ENCODE measurements at places on chromosomes 1 and 21.

DNA sequence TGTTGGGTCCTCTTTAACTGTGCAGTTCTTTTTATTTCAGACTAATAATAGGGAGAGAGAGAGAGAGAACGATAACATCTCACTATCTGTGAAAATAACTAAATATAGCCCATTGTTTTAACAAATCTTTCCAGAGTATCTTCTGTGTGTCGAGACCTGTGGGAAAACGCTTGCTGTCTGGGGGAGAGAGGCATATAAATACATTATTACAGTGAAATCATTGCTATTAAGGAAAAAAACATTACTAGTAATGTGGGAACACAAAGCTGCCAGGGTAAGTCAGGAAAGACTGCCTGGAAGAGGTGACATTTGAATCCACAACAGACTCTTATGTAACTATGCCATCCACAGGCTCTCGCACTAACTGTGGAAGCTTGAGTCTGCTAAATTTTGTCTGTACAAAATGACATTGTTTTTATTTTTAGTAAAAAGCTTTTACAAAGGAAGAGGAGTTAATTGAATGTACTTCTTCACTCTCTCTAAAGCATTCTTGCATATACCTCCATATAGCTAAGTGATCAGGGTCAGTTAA is 59.8 kb upstream of the PGD start:
- no peak for DNase-seq

DNA sequence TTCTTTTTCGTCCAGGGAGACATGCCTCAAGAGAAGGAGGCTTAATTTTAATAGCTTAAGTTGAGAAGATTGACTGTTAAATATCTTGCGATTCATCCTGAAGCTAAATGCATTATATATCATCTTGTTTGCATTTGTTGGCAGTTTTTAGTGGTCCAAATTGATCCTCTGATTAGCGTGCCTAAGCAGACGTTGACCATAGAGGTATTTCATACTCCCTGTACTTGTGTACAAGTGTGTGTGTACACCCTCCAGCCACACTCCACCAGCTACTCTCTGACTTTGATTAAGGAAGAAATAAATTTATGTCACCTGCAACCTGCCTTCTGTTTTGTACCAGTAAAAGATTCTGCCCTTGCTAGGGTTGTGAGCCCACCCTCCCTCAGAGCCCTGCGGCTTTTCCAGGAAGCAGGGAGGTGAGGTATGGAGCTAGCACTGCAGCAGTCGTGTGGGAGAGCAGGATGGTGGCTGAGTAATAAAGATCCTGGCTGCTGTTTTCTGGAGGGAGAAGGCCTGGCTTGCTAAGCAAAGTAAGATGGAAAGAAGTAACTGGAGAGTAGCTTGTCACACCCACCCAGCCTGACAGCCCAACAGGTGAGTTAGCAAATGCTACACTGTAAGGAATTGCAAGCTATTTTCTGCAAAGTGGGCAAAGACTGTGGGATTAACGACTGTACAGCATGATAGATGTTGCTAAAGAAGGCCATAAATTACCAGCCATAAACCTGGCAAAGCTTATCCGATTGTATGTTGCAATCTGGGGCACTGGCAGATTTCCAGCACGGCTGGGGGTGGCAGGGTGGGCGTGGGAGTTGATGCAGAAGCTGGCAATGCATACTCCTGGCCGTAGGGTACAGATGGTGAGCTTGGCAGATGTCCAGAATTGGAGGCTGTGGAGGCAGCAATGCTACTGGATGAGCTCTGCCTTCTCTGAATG is 170.2 kb downstream of the TNR start:
- peak; percentile 57 for DNase-seq

DNA sequence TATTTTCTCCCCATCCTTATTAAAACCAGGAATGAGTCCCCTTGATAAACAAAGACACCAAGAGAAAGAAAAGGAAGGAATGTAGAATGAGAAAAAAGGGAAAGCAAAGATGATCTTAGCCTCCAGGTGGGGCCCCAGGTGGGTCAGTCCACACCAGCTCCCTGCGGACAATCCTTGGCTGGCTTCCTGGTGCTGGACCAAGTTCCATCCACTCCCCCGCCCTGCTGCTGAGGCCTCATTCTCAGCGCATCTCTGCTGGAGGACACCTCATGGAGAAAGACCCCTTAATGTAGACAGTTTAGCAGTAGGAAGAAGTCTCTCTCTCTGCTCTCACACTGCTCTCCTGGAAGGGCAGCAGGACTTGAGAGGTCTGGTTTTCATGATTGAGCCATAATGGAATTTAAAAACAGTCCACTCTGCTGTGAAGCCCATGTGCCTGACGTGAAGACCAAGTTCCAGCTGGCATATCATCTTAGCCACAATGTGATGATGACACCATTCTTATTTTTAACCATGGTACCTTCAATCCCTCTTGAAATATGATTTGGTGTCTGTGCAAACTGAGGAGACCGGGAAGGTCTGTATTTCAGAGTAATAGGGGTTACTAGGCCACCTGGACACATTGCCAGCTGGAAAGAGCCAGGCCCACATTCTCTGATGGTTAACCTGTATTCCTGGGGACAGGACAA is 83.1 kb downstream of the WLS start:
- no peak for DNase-seq

GRCh38 chr1:234246638-234247116 is 126.6 kb upstream of the COA6 start:
- DNase-seq, result no peak

DNA sequence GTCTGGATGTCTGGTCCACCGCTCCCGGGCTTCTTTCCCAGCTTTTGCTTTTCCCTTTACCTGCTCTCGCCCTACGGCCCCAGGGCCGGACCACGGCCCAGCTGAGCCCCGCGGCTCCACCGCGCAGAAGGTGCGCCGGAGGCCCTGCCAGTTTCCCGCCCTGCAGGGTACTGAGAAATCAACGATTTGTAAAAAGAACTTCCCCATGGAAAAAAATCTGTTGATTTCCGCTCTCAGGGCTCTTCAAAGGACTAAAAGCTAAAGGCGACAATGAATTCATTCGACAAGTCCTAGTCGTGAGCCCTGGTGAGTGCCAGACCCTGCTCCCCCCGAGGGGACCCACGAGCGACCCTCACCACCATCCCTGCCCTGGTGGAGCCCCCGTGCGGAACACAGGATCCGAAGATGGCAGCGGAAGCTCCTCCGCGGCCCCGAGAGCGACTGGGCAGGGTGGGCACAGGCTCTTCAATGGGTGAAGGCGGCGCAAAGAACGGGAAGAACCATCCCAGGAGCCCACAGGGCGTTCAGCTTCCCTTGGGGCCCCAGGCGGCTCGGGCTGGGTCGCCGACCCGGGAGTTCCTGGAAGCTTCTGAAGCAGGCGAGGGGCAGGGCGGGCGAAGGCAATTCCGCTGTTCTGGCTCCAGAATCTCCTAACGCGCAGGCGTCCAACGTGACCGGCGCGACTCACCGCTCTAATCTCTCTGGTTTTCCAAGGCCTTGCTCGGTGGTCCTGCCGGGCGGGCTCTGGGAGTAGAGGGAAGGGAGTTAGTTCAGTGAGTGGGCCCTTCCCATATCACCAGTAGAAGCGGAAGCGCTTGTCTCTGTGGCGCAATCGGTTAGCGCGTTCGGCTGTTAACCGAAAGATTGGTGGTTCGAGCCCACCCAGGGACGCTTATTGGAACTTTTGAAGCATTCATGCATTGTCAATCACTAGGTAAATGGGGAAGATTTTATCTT is 6.6 kb upstream of the RNU1-2 start:
- DNase-seq, result peak; percentile 80

GRCh38 chr21:34574601-34575529 is 40.0 kb downstream of the RCAN1 start:
- DNase-seq, result no peak

DNA sequence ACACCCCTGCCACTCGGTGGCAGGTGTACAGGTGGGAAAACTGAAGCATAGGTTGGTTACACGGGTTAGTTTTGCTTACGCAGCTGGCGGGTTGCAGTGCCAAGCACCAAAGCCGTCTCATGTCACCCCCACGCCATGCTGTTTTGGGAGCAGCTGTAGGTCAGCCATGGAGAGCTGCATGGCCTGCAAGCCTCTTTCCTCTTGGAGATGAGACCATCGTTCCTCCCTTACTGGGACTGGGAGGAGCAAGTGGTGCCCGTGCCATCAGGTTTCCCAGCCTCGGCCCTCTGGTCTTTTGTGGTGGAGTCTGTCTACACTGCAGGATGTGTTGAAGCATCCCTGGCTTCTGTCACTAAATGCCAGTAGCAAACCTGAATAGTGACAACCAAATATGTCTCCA is 46.9 kb downstream of the AJAP1 start:
- DNase-seq, result no peak

DNA sequence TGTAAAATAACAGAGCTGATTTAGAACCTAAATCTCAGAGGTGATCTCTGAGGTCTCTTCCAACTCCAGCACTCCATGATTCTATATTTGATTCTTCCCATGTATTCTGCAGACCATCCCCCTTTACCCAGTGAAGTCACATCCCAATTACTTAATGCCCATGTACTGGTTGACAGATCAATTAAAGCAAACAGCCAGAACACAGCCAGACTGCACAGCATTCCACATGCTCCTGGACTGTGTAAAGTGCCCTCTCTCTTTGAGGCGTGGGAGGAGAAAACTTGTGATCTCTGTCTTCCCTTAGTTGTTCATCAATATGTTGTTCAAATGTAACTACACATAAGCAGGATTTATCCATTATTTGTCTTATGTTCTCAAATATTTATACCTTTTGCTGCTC is 18.1 kb downstream of the NOS1AP start:
- no peak for DNase-seq

- no peak for DNase-seq
These were observed at the start of gene STUM for GRCh38 chr1:226548256-226549093. TSS of gene STUM (plus strand) at chr1:226548764. CDS start at chr1:226548905, 141 bp downstream.

- no peak for DNase-seq
These were observed 17.9 kb downstream of the LRRC7 start for GRCh38 chr1:69585666-69586065.

DNA sequence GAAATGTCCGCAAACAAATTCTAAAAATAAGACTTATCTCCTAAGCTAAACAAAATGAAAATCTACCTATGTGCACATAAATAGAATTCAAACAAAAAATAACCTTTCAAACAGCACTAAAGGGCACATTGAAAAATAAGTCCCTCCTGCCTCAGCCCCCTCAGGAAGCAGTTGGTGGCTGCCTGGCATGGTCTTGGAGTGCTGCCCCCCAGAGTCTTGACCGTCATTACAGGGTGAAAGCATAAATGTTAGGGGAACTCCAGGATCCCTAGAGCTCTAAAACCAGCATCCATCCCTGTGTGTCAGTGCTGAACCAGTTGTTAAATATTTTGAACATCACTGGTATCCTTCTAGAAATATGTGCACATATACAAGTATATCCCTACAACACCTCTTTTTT is 6.5 kb upstream of the NPL start:
- DNase-seq, result no peak

- no peak for DNase-seq
These were observed 4.7 kb downstream of the CELSR2 start for GRCh38 chr1:109253803-109254620.

- DNase-seq, result no peak
These were observed 658 bp downstream of the UBXN11 start for GRCh38 chr1:26305667-26306289.

DNA sequence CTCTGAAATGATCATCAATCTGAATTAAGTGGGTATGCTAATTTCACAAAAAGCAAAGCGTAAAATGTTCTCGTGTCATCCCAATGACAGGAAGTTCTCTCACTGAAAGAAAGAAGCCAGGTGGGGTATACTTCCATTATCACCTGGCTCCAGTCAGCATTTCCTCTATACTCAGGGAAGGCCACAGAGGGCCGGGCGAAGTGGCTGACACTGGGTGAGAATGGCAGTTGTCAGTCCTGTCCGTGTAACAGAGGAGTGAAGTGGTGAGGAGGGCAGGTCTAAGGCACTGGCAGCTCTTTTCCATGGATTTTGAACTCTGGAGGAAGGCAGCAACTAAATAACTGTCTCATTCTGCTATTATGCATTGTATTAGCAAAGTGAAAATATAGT is 60.4 kb downstream of the CAPN2 start:
- no peak for DNase-seq

GRCh38 chr1:234884701-234885100 is 243.9 kb downstream of the TOMM20 start:
- no peak for DNase-seq

DNA sequence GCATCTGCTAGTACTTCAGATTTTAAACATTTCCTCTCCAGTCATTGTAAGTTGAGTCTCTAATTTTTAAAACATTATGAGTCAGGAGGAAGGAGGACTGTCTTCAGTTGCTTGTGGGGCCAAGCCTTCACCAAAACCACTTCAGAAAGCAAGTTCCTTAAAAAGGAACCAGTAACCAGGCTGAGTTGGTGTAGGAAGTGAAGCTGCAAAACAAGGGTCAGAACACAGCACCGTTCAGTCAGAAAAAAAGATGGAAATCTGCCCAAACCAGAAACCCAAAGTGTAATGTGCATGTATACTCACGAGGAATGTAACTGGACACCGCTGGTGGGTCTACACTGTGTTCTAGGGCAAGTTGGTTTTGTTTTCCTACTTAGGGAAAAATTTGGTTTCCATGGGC is 402.1 kb downstream of the SETD4 start:
- DNase-seq, result no peak

- no peak for DNase-seq
These were observed 633.9 kb upstream of the PTBP2 start for GRCh38 chr1:96087719-96088118.
